ENCODE measurements at places on chromosomes 6 and 20.

- DNase-seq, result peak; percentile 53
Measured at GRCh38 chr6:116255246-116255800, 1.4 kb upstream of the TSPYL4 start.

GRCh38 chr20:48460681-48461080, 367.1 kb downstream of the PREX1 start:
- DNase-seq, result no peak

DNA sequence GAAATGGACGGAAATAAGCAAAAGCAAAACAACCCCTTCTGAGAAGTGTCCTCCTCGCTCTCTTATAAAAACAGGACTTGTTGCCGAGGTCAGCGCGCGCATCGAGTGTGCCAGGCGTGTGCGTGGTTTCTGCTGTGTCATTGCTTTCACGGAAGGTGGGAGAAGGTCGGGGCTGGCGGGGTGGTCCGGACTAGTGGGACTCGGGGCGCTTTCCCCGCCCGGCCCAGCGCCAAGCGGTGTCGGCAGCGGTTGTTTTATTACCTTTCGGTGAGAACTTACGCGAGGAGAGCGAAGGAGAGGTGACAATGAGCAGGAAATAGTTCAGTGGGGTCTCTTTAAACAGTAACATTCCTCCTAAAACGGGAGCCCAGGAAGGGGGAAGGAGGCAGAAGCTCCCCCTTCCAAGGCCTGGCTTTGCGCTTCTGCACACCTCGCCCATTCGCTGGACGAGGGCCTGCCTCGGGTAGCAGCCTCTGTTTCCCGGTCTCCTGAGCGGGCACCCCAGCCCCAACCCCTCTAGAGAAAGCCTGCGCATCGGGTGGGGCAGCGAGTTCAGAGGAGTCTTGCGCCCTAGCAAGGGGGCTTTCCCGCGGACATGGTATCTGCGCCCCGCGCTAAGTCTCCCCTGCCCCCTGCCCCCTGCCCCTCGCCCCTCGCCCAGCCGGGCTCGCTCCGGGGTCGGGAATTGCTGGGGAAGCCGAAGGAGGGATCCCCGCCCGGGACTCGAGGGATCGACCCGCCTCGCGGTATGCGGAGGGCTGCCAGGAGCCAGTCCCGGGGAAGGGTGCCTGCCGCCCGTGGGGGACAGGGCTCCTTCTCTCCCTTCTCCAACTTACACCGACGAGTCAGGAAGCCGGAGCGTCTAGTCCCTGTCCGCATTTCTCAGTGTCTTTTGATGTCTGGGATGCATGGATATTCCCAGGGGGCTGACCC, 1.2 kb upstream of the TBXT start:
- no peak for DNase-seq

- DNase-seq, result no peak
Measured at GRCh38 chr20:56690531-56691175, 61.5 kb downstream of the TFAP2C start.

- no peak for DNase-seq
Measured at GRCh38 chr6:31652925-31653724, 664 bp upstream of the BAG6 start.

DNA sequence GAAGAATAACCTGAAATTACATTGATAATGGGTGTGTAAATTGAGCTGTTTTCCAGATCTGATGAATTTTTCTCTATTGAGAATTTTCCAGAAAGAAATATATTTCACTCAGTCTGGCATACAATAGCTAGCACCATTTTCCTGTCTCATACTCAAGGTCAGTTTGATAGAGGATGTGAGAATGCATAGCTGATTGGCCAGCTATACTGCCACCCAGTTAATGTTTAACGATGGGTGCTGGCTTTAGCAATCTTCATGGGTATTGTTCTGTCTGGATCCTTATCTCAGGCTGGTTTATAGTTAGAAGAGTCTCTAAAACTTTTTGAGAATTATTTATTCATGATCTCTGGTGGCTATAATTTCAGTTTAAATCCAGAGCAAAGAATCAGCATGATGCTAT, 147.4 kb downstream of the HDGFL1 start:
- peak; percentile 22 for DNase-seq

- DNase-seq, result no peak
Measured at GRCh38 chr6:155710704-155711103, 255.1 kb upstream of the NOX3 start.

DNA sequence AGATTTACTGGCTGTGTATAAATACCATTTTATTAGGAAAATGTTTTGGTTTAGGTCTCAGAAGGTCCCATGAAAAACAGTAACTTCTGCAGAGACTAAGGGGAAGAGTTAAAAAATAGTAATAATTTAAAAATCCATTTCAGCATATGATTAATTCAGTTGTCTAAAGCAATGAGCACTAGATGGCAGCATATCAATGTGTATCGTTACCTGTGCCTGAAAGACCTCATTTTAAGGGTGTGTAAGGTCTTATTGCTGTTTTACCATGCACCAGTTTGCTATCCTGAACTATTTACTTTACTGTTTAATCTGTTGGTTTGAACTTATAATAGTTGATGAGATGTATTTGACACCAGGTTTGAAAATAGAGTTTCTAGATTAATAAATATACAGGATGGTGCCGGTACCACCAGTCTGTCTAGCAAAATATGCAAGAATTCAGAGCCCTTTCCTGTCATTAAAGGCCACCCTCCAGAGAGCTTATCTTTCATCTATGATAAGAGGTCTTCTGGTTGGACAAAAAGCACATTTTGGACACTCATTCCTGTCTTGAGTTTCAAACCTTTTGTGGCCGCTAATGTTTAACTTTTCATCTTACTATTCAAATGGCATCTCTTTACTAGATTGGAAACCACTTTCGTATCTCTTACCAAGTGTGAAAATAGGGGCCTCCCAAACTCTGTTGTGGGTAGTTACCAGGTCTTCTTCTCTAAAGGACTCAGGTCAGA, 8.9 kb upstream of the AHI1 start:
- no peak for DNase-seq

DNA sequence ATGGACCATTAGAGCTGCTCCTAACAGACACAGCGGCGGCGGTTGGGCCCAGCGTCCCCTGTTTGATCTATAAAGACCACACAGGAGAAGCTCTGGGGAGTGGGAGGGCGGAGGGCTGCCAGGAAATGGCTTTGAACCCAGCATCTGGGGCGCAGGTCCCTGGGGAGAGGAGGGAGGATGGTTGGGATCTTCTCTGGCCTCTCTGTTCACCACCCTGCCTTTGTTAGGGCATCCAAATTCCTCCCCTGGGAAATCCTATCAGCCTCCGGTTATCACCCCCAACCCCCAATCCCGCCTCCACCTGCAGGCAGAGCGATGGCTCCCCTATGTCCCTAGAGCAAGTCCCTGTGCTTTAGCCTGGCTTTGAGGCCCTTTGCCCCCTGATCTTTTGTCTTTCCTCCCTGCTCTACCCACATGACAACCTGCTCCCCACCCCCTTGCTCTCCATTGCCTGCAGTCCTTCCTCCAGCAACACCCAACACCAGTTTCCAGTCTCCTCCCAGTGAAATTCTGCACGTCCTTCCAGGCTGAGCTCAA, 7.1 kb downstream of the XKR7 start:
- no peak for DNase-seq

- no peak for DNase-seq
Measured at GRCh38 chr20:58702859-58703648, 10.5 kb downstream of the NPEPL1 start.

GRCh38 chr20:4120921-4121321, 105.6 kb upstream of the RNF24 start:
- DNase-seq, result no peak

DNA sequence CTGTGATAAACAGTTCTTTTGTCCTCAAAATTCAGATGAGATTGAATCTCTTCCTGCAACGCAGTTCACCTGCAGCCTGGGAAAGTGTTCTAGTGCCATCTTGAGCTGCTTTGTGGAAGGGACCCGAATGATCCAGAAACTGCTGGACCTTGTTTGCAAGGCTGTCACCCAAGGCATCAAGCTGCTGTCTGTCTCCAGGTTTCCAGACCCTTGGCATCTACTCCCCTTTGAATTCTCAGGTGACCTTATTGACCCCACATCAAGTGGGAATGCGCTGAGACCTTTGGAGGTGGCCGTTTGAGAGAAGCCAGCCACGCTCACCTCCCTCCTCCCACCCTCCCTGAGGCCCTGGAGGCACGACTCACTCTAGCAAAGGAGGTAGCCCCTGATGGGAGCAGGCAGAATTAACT, 112.5 kb downstream of the EDN3 start:
- DNase-seq, result no peak

GRCh38 chr6:1596088-1596852, 13.4 kb upstream of the FOXC1 start:
- peak; percentile 47 for DNase-seq

DNA sequence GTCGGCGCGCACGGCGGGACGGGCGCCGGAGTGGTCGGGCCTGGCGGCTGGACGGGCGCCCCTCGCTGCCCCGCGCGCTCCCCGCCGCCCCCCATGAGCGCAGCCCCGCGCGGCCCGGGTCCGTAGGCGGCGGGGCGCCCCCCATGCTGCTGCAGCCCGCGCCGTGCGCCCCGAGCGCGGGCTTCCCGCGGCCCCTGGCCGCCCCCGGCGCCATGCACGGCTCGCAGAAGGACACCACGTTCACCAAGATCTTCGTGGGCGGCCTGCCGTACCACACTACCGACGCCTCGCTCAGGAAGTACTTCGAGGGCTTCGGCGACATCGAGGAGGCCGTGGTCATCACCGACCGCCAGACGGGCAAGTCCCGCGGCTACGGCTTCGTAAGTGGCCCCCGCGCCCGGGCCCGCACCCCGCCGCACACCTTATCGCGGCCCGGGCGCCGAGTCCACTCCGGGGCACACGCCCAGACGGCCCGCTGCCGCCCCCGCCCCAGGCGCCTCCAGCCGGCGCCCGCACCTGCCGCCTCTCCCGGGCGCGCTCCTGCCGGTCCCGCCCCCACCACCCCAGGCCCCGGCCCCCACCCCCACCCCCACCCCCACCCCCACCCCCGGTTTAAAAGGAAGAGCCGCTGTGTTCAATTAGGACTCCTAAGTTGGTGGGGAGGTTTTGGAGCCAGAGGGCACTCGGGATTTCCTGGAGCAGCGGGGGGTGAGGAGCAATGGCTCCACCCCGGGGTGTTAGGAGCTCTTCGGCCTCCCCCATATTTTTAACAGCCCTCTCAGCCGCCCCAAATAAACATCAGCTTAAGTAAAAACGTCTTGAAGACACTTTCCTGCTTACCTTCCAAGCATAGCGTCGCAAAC, 474 bp downstream of the RBM38 start:
- peak; percentile 61 for DNase-seq

DNA sequence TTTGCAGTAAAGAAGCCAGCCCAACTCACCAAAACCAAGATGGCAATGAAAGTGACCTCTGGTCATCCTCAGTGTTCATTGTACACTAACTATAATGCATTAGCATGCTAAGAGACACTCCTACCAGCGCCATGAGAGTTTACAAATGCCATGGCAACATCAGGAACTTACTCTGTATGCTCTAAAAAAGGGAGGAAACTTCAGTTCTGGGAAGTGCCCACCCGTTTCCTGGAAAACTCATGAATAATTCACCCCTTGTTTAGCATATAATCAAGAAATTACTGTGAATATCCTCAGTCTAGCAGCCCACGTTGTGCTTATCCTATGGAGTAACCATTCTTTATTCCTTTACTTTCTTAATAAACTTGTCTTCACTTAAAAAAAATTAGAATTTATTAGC, 19.4 kb upstream of the TRERF1 start:
- no peak for DNase-seq

DNA sequence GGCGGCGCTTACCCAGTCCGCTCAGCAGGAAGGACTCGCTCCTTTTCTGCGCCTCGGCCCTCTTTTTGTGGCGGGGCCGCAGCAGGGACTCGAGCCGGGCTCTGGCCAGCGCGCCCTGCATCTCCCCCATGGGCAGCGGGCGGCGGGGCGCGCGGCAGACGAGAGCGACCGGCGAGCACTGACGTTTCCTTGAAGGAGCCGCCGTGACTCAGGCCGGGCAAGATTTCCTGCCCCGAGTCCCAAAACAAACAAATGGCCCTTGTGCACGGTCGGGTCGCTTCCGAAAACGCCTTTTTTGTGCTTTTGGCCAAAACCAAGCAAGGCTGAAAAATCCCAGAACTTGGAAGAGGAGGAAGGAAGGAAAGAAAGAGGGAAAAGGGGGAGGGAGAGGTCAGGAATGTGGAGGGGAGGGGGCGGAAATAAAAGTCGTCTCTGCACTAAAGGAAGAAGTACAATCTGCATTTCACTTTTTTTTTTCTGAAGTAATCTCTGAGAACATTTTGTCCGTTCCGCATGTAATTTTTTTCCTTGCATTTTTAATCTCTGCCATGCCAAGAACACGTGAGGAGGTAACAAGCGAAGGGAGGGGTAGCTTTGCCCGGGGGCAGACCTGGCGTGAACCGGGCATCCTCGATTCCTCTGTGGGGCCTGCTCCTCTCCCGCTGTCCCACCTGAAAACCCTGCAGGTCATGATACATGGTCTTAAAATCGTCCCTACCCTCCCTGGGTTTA, 123.3 kb upstream of the SLC2A12 start:
- no peak for DNase-seq

- DNase-seq, result no peak
Measured at GRCh38 chr6:45084257-45084656, 243.9 kb upstream of the RUNX2 start.

DNA sequence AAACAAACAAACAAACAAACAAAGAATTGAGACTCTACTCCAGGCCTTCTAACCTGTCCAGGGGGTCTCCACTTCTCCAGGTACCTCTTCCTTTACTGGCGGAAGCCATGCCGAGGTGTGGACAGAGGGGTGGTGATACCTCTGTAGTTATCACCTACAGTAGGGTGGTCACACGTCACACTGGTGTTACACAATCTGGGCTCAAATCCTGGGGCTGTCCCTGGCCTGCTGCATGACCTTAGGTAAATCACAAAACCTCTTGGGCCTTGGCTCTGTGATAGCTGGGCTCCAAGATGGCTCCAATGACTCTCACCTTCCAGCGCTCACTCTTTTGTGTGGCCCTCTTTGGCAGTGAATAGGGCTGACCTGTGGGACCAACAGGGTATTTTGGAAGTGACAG, 76.8 kb upstream of the ZNFX1 start:
- DNase-seq, result no peak

- DNase-seq, result no peak
Measured at GRCh38 chr20:43968341-43969000, 53.8 kb downstream of the TOX2 start.

DNA sequence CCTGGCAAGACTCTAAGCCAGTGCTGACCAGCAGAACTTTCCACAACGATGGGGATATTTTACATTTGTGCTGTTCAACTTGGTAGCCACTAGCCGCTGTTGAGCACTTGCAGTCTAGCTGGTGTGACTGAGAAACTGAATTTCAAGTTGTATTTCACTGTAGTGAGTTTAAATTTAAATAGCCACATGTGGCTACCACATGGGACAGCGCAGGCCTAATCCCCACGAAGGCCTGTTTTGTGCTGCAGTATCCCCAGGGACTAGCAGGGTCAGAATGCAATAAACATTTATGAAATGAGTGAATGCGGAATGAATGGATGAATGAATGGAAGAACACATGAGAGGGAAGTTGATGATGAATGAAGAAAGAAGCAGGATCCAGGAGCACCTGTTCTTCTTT, 115.8 kb downstream of the TRERF1 start:
- DNase-seq, result no peak

- DNase-seq, result no peak
Measured at GRCh38 chr6:90271831-90272230, 24.8 kb downstream of the BACH2 start.

GRCh38 chr6:126063512-126064146, 77.3 kb downstream of the TRMT11 start:
- no peak for DNase-seq

- no peak for DNase-seq
Measured at GRCh38 chr6:15152700-15153099, 93.2 kb upstream of the JARID2 start.

All from large intestine (tissue), 12 donors.